ENCODE measurements at places on chromosomes 11 and 22.

DNA sequence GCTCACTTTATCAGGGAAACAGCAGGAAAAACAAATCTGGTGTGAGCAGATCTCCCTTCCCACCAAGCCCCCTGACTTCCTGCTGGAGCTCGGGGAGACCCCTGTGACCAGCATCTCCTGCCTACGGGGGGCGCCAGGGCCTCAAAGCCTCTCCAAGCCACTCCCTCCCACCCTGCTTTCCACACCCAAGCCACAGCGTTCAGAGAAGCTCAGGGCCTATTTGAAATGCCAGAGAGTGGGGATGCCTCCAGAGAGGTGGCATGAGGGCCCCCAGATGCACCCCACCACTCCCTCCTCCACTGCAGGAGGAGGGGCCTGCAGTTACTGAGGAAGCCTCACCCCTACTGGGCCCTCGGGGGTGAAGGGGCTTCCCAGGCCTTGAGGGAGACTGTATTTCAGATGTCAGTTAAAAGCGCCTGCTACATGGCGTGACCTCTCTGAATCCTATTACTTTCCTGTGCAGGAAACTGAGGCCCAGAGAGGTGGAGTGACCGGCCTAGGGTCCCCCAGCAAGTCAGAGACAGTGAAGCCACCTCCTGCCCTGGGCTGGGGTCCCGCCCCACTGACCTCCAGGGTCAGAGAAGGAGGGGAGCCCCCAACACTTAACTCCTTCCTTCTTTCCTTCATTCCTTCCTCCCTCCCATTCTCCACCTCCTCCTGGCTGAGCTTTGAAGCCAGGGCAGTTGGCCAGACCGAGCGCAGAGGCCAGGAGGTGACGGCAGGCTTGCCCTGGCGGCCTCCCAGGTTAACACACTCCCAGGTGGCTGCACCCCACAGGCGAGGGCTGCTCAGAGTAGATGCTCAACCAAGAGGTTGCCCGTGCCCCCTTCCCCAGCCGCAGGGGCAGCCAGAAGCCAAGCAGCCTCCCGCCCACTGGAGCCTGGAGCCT, 6.0 kb upstream of the CDKN1C start:
- DNase-seq, result no peak

- no peak for DNase-seq
Observed at GRCh38 chr11:73538381-73538872, 59.5 kb downstream of the FAM168A start.

- DNase-seq, result no peak
Observed at GRCh38 chr22:49948116-49948957, 12.2 kb upstream of the PIM3 start.

- DNase-seq, result no peak
Observed at GRCh38 chr11:77517226-77517625, 43.3 kb upstream of the PAK1 start.

- no peak for DNase-seq
Observed at GRCh38 chr22:44531487-44531886, 33.5 kb upstream of the RTL6 start.

DNA sequence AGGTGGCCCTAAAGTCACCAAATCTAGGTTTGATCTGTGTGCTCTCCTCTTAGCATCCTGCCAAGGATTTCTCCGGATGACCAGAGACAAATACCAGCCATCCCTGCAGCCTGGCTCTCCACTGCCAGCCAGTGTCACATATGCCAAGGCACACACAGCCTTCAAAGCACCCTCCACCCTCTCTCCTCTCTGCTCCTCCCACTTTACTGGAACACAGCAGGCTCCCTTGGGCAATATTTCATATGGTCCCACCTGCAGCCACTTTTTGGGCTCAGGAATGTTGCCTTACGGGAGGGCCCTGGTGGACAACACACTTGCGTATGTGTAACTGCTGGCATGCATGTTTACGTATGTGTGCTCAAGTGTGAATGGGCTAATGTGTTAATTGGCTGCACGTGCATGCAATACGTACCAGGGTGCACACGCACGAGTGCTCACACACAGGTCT, 183.9 kb downstream of the CEP164 start:
- DNase-seq, result no peak

DNA sequence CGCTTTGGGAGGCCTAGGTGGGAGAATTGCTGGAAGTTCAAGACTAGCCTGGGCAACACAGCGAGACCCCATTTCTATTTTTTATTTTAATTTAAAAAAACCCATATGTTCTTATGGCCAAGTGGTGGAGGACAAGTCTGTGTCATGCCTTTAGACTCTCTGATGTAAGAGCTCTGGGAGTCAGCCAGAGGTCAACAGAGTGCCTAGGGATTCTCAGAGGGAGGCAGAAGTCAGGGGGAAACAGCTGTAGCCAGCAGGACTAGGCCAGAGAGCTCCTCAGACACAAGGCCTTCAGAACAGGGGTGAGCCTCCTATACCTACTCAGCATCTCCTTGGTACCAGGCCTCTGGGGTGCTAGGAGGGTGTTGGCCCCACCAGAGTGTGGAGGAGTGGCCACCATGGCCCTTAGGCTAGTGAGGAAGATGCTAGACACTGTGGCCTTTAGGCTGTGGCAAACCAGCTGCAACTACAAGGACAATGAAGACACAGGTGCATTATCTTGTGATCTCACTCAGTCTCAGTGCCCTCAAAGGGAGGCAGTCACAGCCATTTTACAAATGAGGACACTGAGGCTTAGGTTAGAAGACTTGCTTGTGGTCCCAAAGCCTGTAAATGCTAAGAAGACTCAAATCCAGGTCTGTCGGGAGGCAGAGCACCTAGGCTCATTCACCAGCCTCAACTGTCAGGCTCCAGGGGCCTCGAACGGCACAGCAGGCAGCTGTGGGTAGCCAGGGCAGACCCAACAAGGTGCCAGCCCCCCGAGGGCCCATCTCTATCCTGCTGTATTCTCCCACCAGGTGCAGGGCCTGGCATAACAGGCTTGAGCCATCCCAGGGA, 5.0 kb downstream of the ZP1 start:
- DNase-seq, result peak; percentile 64
